ENCODE measurements at places on chromosomes 5 and 9.

DNA sequence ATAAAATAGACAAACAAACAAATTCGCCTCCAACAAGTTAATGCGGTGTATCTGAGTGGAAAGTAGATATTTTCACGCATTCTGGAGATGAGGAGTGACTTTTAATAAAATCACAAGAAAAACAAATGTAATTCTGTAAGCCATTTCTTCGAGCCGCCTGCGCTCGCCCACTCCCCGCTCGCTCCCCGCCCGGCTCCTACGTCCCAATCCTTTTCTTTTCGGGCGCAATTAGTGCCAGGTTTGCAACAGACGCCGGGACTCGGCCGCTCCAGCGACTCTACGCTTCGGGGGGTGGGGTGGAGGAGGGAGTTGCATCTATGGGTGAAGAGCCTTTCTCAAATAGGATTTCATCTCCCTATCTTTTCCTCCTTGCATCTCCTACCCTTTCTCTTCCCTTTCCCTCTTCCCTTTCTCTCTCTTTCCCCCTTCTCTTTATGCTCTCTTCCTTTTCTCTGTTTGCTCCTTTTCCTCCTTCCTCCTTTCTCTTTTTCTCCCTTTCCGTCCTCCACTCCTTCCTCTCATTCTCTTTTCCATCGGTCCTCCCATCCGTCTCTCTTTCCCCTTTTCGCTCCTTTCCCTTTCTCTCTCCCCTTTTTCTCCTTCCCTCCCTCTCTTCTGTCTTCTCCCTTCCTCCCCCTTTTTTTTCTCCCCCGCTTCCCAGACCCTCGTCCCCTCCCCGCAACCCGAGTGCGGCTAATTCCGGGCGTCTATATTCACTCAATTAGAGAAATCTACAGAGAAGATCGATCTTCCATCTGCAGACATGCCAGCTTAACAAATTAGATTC is 6.1 kb upstream of the OTP start:
- peak; percentile 68 for DNase-seq

GRCh38 chr5:142210864-142211412 is 102.4 kb downstream of the NDFIP1 start:
- no peak for DNase-seq

GRCh38 chr9:113614843-113615648 is 151.5 kb downstream of the RGS3 start:
- no peak for DNase-seq

GRCh38 chr5:139644001-139644456 is 4.1 kb upstream of the CXXC5 start:
- no peak for DNase-seq

- no peak for DNase-seq
Measured at GRCh38 chr5:115209279-115209678, 39.6 kb upstream of the TRIM36 start.

DNA sequence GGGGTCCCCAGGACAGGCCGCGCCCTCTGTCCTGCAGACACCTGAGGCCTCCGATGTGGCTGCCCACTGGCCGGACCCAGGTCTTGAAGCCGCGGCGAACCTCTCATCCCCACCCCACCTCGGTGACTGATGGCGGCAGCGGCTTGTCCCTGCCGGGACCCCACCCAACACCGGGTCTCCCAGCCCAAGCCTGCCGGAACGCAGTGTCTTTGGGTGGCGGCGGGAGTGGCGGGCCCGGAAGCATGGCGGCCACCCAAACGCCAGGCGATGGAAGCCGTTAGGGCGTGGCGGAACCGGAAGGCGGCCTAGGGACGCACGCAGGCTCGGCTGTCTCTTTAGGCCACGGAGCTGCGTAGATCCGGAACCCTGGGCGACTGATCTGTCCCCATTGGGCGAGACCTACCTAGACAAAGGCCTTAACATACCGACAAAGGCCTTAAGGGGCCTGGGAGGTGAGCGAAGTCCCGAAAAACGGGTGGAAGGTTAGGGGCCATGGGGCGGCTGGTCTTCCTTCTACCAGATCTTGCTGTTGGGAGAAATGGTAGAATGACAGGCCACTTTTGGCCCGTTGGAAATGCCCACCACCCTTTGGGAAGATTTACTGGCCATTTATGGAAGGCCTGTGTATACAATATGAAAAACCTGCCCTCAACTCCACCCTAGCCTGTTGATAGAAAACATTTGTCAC is 94.6 kb upstream of the SMC2 start:
- DNase-seq = no peak
